ENCODE measurements at places on chromosomes 3 and 15.
A peak's percentile ranks its signal among the peaks of the same experiment; 100 is the strongest.

- H3K27me3 ChIP-seq, result no peaks in the 10 kb centered on the region
- DNase-seq, result no peak
- H3K4me3 ChIP-seq, result no peak overlapping the region
- H3K36me3 ChIP-seq, result no peaks in the 10 kb centered on the region
- no peaks in the 10 kb centered on the region for H3K4me1 ChIP-seq
Measured at GRCh38 chr15:27820722-27821121, 278.4 kb downstream of the OCA2 start.

DNA sequence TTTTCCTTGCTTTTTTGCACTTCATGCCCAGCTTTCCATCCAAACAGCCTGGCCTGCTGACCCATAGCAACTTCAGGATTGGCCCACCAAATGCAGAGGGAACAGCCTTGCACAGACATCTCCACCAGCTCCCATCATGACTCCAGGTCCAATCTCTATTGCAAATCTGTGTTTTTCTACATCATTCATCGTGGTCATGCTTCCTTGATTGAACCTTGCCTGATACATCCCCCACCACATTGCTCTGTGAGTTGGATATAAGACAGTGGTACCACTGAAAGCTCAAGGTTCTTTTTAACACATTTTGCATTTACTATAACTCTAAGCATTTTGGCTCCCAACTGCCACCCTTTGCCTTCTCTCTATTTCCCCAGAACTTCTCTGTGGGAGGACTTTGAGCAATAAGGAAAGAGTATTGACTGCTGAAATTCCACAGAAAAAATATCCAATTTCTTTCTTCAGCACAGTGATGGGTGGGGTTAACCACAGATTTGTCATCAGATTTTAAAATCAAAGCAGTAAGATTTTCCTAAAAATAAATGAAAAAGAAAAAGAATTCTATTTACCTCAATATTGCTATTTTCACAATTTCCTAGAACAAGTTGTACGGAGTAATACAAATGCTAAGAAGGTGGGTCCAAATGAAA is 114.6 kb upstream of the GALNT15 start:
- no peak for DNase-seq
- no peaks in the 10 kb centered on the region for H3K4me1 ChIP-seq
- H3K27me3 ChIP-seq, result no peaks in the 10 kb centered on the region

GRCh38 chr15:96276438-96277210 is 53.9 kb upstream of the NR2F2 start:
- DNase-seq, result no peak
- H3K4me3 ChIP-seq, result no peak overlapping the region
- H3K27me3 ChIP-seq, result no peaks in the 10 kb centered on the region
- H3K36me3 ChIP-seq, result no peaks in the 10 kb centered on the region

DNA sequence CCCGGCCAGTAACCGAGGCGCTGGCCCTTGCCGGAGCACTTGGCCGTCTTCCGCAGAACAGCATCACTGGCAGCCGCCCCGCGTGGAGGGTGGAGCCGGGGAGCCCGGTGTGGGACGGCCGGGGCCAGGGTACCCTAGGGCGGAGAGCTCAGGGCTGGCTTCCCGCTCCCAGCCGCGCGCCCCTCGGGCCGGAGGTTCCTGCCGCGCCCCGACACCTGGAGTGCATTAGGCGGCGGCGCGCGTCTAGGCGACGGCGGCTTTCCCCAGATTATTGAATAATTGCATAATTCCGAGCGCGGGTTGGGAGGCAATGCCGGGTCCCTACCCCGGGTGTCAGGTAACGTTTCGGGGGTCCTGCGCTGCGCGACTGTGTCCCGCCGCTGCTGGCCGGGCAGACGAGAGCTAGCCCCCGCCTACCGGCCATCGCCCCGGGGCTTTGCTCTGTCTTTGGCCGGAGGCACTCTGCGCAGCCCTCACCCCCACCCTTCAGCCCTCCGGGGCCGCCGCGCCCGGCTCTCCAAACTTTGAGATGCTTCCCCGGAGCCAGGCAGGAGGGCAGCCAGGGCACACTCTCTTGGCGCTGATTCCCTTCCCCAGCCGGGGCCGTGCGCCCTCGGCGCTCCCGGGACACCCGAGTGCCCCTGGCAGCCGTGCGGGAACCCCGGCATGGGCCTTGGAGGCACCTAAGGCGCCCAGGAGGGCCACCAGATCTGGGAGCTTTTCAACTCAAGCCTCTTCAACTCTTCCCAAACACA is 749 bp downstream of the ITGA11 start:
- H3K4me1 ChIP-seq, result no peaks in the 10 kb centered on the region
- no peak overlapping the region for H3K4me3 ChIP-seq
- no peak overlapping the region for H3K27ac ChIP-seq
- no peaks in the 10 kb centered on the region for H3K27me3 ChIP-seq
- H3K36me3 ChIP-seq, result no peaks in the 10 kb centered on the region

GRCh38 chr15:39786447-39787056 is 3.9 kb upstream of the FSIP1 start:
- no peaks in the 10 kb centered on the region for H3K36me3 ChIP-seq
- no peaks in the 10 kb centered on the region for H3K27me3 ChIP-seq
- H3K27ac ChIP-seq, result no peak overlapping the region
- no peak for DNase-seq

DNA sequence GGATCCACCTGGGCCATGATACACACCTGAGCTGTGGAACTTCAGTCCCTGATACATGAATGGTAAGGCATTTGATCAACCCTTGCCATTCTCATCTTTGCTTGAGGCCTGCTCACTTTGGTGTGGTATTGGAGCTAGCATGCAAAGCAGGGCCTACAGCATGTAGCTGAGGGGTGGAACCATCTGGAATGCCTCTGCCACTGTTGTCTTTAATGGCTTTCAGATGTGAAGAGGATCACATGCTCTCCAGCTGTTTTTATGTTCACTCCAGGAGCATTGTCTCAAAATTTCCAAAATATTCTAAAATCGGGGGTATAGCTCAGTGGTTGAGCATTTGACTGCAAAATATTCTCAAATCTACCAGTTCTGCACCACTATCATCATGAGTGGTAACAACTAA is 64.4 kb upstream of the PHLDB2 start:
- H3K27me3 ChIP-seq, result no peaks in the 10 kb centered on the region
- no peaks in the 10 kb centered on the region for H3K4me1 ChIP-seq
- H3K36me3 ChIP-seq, result no peaks in the 10 kb centered on the region
- no peak overlapping the region for H3K27ac ChIP-seq
- no peak for DNase-seq

GRCh38 chr3:134985864-134986715 is 191.0 kb downstream of the EPHB1 start:
- no peaks in the 10 kb centered on the region for H3K4me1 ChIP-seq
- H3K4me3 ChIP-seq, result no peak overlapping the region
- no peaks in the 10 kb centered on the region for H3K27me3 ChIP-seq
- no peaks in the 10 kb centered on the region for H3K36me3 ChIP-seq
- no peak for DNase-seq

DNA sequence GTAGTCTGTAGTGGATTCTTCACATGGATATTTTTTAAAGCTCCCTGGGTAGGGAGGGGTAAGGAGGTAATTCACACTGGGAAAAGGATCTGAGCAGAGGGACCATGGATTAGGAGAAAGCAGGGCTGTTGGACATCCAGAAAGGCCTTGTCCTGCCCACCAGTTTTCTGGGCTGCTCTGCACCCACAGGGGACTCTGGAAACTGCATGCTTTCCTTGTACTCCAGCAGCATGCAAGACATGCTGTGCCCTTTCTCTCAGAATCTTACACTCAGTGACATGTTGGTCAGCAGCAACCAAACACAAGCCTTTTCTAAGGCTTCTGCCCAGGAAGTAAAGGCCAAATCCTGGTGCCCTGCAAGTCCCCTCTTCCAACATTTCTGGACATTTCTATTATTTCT is 2.5 kb upstream of the FBN1 start:
- DNase-seq, result no peak
- H3K4me3 ChIP-seq, result no peak overlapping the region
- no peaks in the 10 kb centered on the region for H3K4me1 ChIP-seq
- peaks cover 5% of the 10 kb centered on the region for H3K27me3 ChIP-seq

DNA sequence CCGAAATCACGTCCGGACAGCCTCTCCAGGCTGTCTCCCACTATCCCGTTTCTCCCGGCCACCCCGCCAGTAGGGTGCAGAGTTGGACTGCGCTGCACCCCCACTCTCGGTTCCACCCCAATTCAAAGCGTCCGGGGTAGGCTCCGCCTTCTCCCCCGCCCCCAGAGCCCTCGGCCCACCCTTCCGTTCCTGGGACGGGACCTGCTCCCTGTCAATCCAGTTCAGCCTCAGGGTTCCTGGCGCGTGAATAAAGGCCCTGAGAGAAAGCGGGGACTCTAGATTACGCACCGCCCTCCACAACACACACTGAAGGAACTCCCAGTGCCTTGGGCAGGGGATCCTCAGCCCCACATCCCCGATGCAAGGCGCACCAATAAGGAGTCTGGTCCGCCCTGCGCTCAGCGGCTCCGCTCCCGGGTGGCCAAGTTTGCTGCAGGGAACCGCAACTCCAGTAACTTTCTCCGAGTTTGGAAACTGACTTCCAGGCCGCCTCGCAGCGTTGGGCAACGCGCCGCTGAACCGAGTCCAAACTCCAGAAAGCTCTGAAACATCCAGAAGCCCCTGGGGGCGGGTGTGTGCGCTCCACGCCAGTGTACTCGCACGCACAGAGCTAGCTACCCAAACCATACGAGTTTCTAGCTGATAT is 1.9 kb downstream of the ADAMTS9 start:
- DNase-seq, result peak; percentile 84
- no peaks in the 10 kb centered on the region for H3K27me3 ChIP-seq
- no peaks in the 10 kb centered on the region for H3K36me3 ChIP-seq
- peak overlapping the region; percentile 39 for H3K4me3 ChIP-seq

GRCh38 chr3:154193000-154193615 is 71.9 kb downstream of the ARHGEF26 start:
- no peak for DNase-seq
- no peaks in the 10 kb centered on the region for H3K27me3 ChIP-seq
- H3K4me3 ChIP-seq, result no peak overlapping the region
- no peak overlapping the region for H3K27ac ChIP-seq
- no peaks in the 10 kb centered on the region for H3K4me1 ChIP-seq

GRCh38 chr3:6108957-6109356 is 752.0 kb upstream of the GRM7 start:
- H3K27me3 ChIP-seq, result no peaks in the 10 kb centered on the region
- DNase-seq, result no peak
- H3K27ac ChIP-seq, result no peak overlapping the region

GRCh38 chr3:24505691-24506550 is 11.3 kb upstream of the THRB start:
- H3K36me3 ChIP-seq, result no peaks in the 10 kb centered on the region
- no peak for DNase-seq
- H3K27ac ChIP-seq, result no peak overlapping the region
- H3K4me3 ChIP-seq, result no peak overlapping the region
- H3K4me1 ChIP-seq, result no peaks in the 10 kb centered on the region

- no peak overlapping the region for H3K27ac ChIP-seq
- no peak for DNase-seq
- no peaks in the 10 kb centered on the region for H3K36me3 ChIP-seq
- H3K4me3 ChIP-seq, result no peak overlapping the region
- H3K27me3 ChIP-seq, result no peaks in the 10 kb centered on the region
- peaks cover 15% of the 10 kb centered on the region for H3K4me1 ChIP-seq
Measured at GRCh38 chr15:64653757-64654156, 121.6 kb downstream of the RBPMS2 start.

GRCh38 chr3:162945626-162946025 is 1449.0 kb downstream of the OTOL1 start:
- H3K27me3 ChIP-seq, result no peaks in the 10 kb centered on the region
- H3K27ac ChIP-seq, result no peak overlapping the region
- H3K36me3 ChIP-seq, result no peaks in the 10 kb centered on the region
- no peaks in the 10 kb centered on the region for H3K4me1 ChIP-seq

GRCh38 chr3:108779496-108779895 is 22.3 kb upstream of the RETNLB start:
- no peak overlapping the region for H3K4me3 ChIP-seq
- H3K27me3 ChIP-seq, result no peaks in the 10 kb centered on the region
- no peak overlapping the region for H3K27ac ChIP-seq
- H3K4me1 ChIP-seq, result no peaks in the 10 kb centered on the region
- no peak for DNase-seq
- H3K36me3 ChIP-seq, result no peaks in the 10 kb centered on the region

GRCh38 chr3:141796081-141796888 is 33.1 kb downstream of the GRK7 start:
- DNase-seq, result no peak
- H3K4me3 ChIP-seq, result no peak overlapping the region
- H3K27ac ChIP-seq, result peak overlapping the region; percentile 64
- H3K36me3 ChIP-seq, result no peaks in the 10 kb centered on the region

DNA sequence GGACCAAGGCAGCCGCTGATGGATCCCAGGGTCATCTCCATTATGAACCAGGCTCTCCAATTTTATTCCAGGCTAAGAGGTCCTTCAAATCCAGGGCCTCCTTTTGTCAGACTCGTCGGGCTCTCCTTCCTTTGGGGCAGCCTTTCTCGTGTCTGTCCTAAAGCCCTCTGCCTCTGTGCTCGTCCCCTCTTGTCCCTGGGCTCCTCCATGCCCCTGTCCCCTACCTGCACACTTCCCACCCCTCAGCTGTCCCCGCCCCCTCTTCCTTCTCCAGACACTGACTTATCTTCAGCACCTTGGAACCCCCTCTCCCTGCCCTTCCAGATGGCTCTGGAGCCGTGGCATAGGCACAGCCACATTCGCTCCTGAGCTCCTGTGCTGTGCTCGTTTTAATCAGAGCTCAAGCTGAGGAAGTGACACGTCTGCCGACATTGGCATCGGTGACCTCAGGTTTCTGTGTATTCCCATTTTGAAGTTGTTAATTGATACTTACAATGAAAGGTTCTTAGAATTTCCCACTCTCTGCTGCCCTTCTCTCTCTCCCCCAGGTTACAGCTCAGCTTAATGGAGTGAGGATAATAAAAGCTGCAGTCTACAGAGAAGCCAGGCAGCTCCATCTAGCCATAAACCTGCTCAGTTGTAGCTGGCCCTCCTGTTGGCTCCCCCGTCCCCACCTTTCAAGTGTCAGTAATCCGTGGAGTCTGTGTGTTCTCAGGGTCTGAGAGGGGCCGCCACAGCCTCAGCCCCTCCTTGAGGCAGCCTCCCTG is 51.1 kb upstream of the SEC22A start:
- H3K27me3 ChIP-seq, result no peaks in the 10 kb centered on the region
- peaks cover 8% of the 10 kb centered on the region for H3K36me3 ChIP-seq
- H3K4me3 ChIP-seq, result no peak overlapping the region
- no peak for DNase-seq
- H3K27ac ChIP-seq, result no peak overlapping the region
- H3K4me1 ChIP-seq, result no peaks in the 10 kb centered on the region
